ENCODE measurements at places on chromosomes 16 and 17.

DNA sequence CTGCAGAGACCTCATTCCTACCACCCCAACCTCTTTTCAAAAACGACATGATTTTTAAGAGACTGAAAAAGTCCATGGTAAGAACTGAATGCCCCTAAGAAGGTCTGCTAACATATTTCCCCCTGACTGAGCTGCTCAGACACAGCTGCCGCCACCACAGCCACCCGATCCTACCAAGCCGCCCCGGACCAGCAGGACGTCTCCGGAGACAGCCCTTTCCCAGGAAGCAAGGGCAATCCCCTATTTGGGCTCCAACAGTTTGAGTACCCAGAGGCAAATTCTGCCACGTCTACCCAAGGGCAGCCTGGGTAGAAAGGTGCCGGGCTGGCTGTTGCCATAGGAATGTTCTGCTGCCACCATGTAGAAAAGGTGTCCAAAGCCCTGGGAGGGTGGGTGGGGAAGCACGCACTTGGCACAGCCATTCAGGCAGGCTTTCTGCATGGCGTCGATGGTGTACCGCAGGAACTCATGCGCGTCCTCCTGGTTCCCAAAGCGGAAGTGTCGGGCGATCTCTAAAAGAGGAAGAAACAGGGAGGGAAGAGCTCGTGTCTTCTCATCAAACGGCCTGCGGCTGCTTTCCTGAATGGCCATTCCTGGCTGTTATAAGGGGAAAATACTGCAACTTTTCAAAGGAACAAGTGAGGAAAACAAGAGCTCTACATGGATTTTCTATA, 13.6 kb downstream of the USP36 start:
- no peak for DNase-seq

GRCh38 chr16:50961952-50962351, 189.1 kb downstream of the SALL1 start:
- DNase-seq, result no peak

- DNase-seq, result no peak
These were observed 26.4 kb downstream of the TMEM235 start for GRCh38 chr17:78257810-78258322.

- DNase-seq, result no peak
These were observed 6.6 kb upstream of the TEKT3 start for GRCh38 chr17:15348021-15348420.

DNA sequence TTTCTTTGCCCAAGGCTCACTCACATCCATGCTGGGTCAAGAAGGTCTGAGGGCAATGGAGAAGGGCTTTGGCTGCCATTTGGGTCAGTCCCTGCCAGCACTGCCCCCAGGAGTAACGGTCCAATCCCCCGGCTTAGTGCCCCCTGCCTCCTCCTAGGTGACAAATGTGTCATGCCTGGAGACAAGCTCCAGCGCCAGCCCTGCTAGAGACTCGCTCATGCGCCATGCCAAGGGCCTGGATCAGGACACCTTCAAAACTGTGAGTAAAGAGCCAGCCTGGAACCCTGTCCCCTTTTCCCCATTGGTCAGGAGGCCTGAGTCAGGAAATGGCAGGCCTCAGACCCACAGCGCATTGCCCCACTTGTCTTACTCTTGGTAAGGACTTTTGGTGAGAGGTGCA, 3.3 kb downstream of the CHCT1 start:
- DNase-seq, result no peak

DNA sequence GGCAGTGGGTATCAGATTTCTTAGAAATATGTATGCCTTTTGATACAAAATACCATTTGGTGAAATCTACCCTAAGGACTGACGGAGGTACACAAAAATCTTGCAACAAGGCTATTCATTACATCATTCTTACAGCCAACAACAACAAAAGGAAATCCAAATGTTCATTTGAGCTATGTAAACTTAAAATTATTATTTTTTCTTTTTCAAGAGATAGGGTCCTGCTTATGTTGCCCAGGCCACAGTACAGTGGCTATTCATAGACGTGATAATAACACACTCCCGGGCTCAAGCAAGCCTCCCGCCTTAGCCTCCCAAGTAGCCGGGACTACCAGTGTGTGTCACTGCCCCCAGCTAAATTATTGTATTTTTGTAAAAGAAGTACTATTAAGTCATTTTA, 9.0 kb downstream of the SRR start:
- DNase-seq, result no peak

DNA sequence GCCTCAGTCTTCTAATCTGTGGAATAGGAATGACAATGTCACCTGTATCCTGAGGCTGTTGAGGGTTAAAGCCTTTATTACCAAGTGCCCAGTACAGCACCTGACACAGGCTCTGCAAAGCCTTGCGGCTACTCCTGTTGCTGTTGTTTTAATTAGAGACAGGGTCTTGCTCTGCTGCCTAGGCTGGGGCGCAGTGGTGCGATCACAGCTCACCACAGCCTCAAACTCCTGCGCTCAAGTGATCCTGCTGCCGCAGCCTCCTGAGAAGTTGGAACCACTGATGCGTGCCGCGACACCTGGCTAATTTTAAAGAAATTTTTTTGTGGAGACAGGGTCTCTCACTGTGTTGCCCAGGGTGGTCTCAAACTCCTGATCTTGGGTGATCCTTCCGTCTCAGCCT, 5.4 kb downstream of the GSE1 start:
- DNase-seq, result no peak

DNA sequence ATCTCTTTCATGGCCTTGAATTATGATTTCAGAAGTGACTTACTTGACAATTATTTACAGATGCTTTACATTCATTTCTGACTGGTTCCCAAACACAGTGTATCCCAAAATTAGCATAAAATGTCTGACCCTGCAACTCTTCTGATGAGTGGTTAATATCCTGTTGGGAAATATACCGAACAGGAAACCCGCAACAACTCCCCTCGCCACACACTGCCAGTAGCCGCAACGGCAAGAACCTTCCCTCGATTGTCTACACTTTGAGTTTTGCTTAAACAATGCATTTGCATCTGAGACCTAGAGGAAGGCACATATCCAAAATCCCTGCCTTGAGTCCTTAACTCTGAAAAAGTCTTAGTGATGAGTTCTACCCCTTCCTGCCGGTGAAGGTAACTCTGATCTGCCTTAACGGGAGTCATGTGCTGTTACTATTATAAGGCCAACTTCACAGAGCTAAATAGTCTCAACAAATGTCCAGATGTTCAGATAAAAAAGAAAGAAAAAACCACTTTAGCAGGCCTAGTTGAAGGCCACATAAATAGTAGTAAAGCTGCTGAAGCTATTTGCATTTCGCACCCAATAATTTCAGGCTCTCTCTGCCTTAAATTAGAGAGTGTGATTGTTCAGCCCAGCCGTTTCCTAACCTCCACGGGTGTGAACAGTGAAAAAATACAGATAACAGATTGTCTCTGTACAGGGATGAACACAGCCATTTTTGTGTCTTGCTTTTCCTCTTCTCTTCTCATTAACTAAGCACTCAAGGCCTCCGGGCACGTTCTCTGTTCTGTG, 321.1 kb downstream of the HS3ST3B1 start:
- no peak for DNase-seq

GRCh38 chr16:4979736-4980660, 21.9 kb downstream of the SEC14L5 start:
- DNase-seq, result no peak

DNA sequence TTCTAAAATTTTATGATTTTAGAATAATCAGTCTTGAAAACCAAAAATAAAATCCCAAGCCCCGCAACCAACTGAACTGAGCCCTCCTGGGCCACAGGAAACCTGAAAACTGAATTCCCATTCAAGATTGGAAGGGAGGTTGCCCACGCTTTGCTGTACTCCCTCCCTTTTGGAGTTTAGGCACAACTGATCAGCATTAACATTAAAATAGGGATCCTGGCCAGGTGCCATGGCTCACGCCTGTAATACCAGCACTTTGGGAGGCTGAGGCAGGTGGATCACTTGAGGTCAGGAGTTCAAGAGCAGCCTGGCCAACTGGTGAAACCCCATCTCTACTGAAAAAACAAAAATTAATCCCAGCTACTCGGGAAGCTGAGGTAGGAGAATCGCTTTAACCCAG, 52.7 kb upstream of the NETO2 start:
- DNase-seq, result no peak

All from NCI-H510A (cell line).